HL-60 (cell line): ENCODE measurements at places on chromosomes 12 and 14.

GRCh38 chr14:61025251-61026223, 44.5 kb downstream of the SLC38A6 start:
- DNase-seq: peak; percentile 57

DNA sequence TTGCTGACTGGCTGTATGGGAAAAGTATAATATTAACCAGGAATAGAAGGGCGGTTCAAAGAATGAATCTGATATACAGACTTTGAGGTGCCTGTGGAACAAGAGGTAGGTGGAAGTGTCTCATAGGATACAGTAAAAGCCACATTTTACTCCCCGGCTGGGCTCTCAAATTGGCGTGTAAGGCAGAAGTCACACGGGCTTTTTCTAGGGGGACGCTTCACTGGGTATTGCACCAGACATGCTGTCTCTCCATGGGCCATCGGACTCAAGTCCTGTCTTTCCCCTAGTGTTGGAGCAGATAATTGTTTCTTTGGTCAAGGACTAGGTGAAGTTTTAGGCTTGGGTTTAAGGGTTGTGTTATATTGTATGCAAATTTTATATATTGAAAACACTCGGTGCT, 9.1 kb downstream of the TMCC3 start:
- DNase-seq: no peak

DNA sequence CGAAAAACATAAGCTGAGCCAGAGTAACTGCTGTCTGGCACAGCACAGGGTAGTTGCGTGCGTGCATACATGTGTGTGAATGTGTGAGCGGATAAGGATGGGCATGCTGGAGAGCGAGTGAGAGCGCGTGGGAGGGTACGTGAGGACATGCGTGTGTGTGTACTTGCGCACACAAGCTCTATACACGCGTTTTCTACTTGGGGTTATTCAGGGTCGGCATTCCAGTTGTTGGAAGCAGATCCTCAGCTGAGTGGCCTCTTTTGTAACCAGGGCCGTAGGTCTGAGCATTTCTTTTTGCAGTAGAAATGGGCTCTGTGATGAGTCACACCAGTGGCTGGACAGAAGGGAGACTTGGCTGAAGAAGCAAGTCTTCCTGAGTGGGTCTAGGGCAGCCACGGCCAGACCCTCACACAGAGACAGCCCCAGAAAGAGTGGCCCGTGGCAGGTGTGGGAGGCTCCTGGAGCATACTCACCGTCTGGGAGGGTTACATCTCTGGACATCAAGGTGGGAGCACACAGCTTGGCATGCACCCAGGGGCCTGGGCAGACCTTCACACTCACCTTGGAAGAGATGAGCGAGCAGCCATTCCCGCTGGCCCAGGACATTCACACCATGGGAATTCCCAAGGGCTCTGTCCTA, 78.0 kb downstream of the LRRC74A start:
- DNase-seq: no peak

- no peak for DNase-seq
Measured at GRCh38 chr12:47408171-47408871, 297.5 kb downstream of the RPAP3 start.

GRCh38 chr14:44412858-44413569, 94.1 kb downstream of the FSCB start:
- DNase-seq: no peak

- DNase-seq: no peak
Measured at GRCh38 chr12:111764120-111764821, 2.5 kb upstream of the ALDH2 start.

GRCh38 chr12:52054231-52054832, 3.1 kb downstream of the NR4A1 start:
- DNase-seq: no peak
